Activated CD4-positive, alpha-beta T cell treated with anti-CD3 and anti-CD28 coated beads, Interleukin-2, amount 50 U/mL, for 24 hours (primary cell): ENCODE measurements at places on chromosomes 4 and X.

DNA sequence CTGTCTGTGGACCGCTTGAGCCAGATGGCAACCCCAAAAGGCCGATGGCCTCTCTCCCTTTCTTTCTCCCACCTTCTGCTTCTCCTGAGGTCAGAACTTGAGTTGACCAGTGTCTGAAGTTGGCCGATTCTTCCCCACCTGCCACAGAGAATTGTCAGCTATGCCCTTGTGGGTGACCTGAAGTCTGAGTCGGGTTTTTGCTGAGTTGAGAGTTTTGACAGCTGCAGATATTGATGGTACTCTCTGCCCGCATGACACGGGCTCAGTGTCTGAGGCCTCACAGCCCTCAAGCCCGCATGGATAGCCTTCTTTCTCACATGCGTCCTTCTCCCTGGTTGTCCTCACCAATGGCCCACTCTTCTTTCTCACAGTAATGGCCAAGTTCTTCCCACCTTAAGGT is 111.0 kb downstream of the EFNB1 start:
- no peak for DNase-seq

DNA sequence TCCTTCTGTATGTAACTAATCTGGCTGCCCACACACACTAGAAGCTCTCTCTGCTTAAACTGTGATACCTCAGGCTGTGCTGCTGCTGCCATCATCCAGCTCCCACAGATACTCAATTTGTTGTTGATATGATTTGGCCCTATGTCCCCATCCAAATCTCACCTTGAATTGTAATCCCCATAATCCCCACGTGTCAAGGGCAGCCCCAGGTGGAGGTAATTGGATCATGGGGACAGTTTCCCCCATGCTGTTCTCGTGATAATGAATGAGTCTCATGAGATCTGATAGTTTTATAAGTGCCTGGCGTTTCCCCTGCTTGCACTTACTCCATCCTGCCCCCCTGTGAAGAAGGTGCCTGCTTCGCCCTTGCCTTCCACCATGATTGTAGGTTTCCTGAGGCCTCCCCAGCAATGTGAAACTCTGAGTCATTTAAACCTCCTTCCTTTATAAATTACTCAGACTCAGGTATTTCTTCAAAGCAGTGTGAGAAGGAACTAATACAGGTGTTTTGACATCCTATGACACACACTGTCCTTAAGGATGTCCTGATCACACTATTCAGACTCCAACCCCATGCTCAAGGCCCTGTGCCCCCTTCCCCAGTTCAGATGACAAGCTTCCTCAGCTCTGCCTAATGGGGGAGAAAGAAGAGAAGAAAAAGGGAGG is 2.9 kb upstream of the ATOH1 start:
- DNase-seq = no peak

DNA sequence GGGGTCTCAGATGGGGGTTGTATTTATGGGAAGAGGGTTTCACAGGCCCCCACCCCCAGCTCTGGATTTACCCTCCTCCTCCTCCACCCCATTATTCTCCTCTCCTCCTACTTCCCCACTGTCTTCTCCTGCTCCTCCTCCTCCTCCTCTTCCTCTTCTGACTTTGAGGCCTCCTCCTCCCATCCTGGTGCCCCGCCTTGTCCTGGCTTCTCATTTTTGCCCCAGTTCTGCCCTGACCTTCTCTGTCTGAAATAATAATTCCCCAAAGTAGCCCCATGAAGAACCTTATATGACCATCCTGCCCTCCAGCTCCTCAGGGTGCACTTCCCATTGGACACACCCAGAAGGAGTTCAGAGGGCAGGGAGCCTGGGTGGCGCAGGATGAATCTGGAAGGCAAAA is 351.4 kb upstream of the GATB start:
- no peak for DNase-seq

GRCh38 chr4:26074712-26075430 is 160.9 kb downstream of the SMIM20 start:
- peak; percentile 28 for DNase-seq

GRCh38 chr4:80006935-80007744 is 65.9 kb downstream of the ANTXR2 start:
- DNase-seq = no peak
